CD4-positive, alpha-beta T cell treated with Interleukin-17A for 4 hours (primary cell): ENCODE measurements at places on chromosomes 11 and 22.

DNA sequence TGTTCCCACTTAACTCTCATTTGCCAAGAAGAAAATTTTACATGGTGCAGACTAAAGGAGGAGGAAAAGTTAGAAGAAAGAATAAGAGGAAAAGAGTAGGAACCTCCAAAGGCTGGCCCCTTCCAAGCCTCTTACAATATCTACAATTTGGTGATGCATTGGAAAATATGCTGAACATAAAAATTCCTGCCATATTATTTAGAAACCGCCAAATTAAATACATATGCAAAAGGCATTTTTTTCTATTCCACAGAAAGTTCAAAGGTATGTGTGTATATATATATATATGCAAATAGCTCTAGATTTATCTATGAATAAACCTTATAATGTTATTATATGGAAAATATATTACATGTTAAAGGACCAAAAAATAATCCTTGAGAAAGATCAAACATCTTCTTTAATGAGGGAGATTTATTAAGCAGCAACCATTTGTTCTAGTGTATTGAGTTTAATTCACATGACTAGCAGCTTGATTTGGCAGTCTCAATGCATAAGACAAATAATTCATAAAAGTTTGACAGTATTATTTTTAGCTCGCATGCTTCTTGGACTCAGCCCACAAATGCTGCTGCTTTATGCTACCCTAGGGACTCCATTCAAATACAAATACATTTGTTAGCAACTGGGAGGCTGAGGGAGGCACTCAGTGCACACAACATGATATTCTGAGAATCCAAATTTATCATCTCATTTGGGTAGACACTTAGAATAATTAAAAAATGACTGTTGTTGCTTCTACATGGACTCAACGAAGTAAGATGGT is 184.9 kb downstream of the SBF2 start:
- DNase-seq = no peak

GRCh38 chr11:113351480-113351879 is 36.1 kb upstream of the ANKK1 start:
- no peak for DNase-seq

DNA sequence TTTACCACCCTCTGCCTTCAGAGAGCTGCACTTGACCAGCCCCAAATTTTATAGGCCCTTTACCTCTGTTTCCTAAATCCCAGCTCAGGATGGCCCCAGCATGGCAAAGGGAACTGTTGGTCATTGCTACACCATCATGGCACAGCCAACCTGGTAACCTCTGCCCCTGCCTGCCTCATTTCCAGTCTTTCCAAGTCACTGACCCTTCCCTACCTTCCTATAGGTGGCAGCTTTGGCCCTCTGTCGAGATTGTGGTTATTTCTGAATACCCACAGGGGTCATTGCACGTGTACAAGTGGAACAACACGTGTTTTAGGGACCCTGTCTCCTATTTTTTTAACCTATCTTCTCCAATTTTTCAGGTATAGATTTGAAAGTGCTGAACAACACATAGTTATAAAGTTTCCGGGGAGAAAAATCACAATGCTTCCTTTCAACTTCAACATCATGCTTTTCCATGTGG is 2.8 kb downstream of the GALNT18 start:
- DNase-seq = no peak

DNA sequence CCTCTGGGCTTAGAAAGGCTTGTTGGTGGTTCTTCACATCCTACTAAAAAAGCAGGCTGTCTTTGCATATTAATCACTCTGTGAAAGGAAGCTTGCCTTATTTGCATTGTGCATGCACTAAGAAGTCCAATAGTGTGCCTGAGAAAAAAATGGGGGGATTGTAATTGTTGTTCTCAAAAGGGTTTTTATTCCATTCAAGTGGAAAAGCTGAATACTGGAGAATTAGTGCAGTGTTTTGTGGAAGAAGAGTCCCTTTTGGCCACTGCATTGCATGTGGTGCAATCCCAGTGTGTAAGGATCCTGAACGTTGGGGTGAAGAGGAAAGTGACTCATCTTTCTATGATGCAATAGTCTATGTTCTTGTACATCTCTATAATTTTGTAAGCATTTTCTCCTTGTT is 16.5 kb downstream of the NCAM1 start:
- DNase-seq = no peak

DNA sequence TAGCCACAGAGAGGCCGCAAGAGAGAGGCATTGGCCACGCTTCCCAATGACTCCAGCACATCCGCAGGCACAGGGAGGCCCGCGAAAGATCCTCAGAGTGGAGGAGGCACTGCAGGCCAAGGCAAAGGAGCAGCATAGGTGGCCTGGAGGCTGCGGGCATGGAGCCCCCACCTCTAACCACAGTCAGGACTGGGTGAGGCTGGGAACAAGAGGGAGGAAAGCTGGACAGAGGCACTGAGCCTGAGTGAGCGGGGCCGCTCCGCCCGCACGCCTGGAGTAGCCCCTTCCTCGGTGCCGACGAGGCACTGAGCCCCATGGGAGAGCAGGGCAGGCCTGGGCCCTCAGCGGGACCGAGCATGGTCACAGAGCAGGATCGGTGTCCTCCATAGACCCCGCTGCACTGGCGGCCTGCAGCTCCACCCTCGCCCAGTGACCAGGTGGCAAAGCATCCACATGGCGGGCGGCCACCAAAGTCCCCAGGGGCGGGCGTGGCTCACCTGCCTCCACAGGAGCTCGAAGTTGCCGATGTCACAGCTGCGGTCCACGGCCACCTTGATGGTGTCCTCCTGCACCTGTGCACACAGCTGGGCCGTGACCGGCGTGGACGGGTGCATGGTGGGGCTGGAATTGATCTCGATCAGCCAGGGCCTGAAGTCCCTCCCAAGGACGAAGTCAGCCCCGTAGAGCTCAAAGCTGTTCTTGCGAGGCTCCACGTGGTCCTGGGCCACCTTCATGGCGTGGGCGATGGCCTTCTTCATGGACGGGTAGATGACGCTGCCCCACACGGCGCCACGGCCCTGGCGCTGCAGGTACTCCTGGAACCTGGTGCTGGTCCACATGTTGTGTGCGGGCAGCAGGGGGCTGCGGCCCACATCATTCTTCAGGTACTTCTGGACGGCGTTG is 18.9 kb upstream of the IL17REL start:
- no peak for DNase-seq
